ENCODE measurements at places on chromosomes 12 and 14.

DNA sequence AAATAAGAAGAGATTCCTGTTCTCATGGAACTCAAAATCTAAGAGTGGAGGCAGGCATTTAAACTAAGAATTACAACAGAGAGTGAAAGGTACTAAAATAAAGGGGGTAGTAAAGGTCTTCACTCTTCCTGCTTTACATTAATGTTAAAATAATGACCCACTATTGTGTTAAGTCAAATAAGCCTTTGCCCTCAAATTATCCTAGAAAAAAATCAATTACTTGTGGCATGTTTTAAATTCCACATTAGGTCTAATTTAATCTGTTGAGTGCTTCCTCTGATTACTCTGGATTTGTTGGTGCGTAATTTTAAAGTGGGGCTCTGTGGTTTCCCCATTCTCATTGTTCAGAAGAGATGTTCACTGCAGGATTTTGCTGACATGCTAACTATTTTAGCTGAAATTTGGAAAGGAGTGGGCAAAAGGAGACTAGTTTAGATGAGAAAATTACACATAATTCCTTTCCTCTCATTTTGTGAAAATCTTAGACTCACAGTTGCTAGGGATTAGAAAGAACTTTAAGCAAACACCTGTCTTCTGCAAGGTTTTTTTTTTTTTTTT is 35.5 kb downstream of the BTG1 start:
- DNase-seq = no peak
- no peak overlapping the region for H3K4me3 ChIP-seq
- H3K27me3 ChIP-seq = no peaks in the 10 kb centered on the region
- no peaks in the 10 kb centered on the region for H3K36me3 ChIP-seq
- peaks cover 14% of the 10 kb centered on the region for H3K4me1 ChIP-seq

GRCh38 chr14:83733670-83734069 is 1796.3 kb upstream of the FLRT2 start:
- no peak for DNase-seq
- H3K27me3 ChIP-seq = no peaks in the 10 kb centered on the region
- H3K36me3 ChIP-seq = no peaks in the 10 kb centered on the region
- H3K4me1 ChIP-seq = no peaks in the 10 kb centered on the region
- H3K4me3 ChIP-seq = no peak overlapping the region

DNA sequence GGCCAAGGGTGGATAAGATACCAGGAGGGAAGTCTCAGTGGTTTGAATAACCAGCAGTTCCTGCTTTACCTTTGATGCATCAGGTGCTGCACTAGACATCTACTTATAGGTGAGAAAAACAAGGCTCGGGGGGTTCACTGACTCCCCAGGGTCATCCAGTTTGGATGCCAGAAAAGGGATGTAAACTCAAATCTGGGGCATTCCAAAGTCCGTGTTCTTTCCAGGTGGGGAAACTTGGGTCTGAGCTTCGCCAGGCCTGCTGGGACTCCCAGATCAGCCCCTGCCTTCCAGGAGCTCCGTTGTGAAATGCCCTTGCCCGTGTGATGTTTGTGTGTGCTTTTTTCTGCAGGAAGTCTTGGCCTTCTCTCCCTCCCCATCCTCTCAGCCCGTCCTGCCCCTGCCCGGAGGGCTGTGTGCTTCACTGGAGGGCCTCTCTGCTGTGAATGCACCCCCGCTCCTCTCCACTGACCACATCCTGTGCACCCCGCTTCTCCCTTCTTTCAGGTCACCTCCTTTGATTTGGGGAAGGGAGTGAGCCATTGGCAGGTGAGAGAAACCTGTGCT is 42.1 kb downstream of the TSPAN9 start:
- H3K4me3 ChIP-seq = no peak overlapping the region
- no peak for DNase-seq
- H3K27me3 ChIP-seq = no peaks in the 10 kb centered on the region
- peaks cover 5% of the 10 kb centered on the region for H3K4me1 ChIP-seq
- H3K36me3 ChIP-seq = no peaks in the 10 kb centered on the region
- H3K27ac ChIP-seq = peak overlapping the region; percentile 70

DNA sequence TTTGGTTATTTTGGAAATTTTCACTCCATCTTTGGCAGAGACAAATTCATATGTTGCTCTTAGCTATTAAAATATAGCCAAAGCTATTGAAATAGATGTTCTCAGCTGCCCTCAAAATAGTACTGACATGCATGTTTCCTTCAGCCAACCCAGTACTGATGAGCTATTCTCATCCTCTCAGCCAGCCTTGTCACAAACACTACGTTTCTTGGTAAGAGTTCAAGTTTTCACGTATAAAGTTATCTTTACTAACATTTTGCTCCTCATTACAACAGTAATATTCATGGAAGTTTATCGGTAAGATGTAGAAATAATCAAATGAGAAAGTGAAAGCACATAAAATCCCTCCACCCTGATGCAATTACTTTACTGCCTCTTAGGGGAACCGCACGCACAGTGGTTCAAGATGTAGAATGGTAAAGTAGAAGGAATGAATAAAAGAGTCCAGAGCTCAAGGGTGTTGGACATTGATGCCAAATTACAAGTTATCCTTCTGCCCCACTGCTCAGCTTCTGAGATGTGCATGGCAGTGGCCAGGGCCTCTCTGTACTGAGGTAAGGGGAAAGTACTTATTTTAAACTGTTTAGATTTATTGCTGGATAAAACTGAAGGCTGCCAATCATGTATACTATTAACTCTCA is 20.7 kb downstream of the GCH1 start:
- no peak for DNase-seq
- no peaks in the 10 kb centered on the region for H3K36me3 ChIP-seq
- no peak overlapping the region for H3K4me3 ChIP-seq
- peak overlapping the region; percentile 33 for H3K27ac ChIP-seq

GRCh38 chr12:110917467-110917866 is 2.9 kb downstream of the MYL2 start:
- DNase-seq = peak; percentile 47
- H3K4me3 ChIP-seq = no peak overlapping the region
- no peaks in the 10 kb centered on the region for H3K4me1 ChIP-seq
- no peaks in the 10 kb centered on the region for H3K36me3 ChIP-seq

DNA sequence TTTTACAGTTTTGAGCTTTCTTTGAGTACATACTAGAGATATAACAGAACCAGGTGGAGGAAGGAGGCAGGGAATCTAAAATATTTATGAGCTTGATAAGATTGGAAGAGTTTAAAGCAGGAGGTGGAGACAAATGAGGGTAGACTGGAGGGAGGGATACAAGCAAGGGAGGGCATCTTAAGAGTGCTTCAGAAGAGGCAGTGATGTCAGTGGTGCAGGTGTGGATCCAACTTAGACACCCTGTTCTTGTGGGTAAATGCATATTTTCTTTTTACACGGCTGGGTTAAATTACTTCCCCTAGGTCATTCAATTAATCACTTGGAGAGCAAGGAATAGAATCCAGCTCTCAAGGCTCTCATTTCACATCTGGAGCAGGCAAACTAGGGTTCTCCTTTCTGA is 146.1 kb upstream of the LRIG3 start:
- H3K27me3 ChIP-seq = no peaks in the 10 kb centered on the region
- no peak overlapping the region for H3K4me3 ChIP-seq
- no peak overlapping the region for H3K27ac ChIP-seq
- no peaks in the 10 kb centered on the region for H3K36me3 ChIP-seq

DNA sequence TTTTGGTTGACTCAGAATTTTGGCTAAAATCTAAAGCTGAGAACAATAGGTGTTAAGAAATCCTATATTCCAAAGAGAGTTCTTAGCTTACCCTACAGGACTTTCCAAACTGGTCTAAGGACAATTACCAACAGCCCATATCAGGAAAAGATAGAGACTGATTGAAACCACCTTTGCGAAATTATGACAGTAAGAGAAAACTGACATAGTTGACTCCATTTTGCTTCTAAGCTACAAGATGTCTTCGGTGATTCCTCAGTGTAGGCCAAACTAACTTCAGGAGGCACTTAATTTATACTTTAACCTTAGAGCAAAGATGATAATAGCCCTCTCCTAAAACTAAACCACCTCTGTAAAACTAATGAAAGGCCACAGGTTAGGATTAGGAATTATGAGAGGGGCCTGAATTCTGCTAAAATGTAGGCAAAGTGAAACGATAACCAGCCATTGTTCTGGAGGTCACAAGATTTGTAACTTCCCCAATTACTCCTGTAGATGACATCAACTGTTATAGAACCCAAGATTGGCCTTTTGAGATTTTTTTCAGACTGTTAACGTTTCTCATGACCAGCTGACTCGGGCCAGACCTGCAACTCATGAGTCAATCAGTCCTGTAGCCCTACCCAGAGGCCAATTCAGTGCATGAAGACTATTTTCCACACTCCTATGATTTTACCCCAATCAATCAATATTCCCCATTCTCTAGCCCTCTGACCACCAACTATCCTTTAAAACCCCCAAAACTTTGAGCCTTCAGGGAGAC is 43.0 kb downstream of the KLRG1 start:
- H3K36me3 ChIP-seq = no peaks in the 10 kb centered on the region
- H3K4me3 ChIP-seq = no peak overlapping the region
- no peaks in the 10 kb centered on the region for H3K27me3 ChIP-seq
- H3K27ac ChIP-seq = no peak overlapping the region
- no peaks in the 10 kb centered on the region for H3K4me1 ChIP-seq

- H3K27ac ChIP-seq = no peak overlapping the region
- H3K4me3 ChIP-seq = no peak overlapping the region
- H3K36me3 ChIP-seq = no peaks in the 10 kb centered on the region
- no peaks in the 10 kb centered on the region for H3K27me3 ChIP-seq
- no peaks in the 10 kb centered on the region for H3K4me1 ChIP-seq
- peak; percentile 13 for DNase-seq
Measured at GRCh38 chr14:32808644-32809043, 130.0 kb upstream of the NPAS3 start.

DNA sequence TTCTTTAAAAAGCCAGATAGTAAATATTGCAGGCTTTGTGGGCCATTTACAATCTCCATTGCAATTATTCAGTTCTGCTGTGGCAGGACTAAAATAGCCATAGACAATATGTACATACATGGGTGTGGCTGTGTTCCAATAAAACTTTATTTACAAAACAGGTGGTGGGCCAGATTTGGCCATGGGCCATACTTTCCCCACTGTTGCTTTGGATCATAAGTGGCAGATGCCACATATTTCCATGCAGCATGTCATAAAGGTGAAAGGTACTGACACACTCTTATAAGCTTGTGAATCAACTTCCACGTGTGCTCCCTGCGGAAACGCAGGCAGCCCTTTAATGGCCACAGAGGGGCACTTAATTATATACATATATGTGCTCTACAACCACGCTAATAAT is 244.4 kb upstream of the FOXN3 start:
- H3K27me3 ChIP-seq = no peaks in the 10 kb centered on the region
- H3K4me3 ChIP-seq = no peak overlapping the region
- no peak overlapping the region for H3K27ac ChIP-seq

DNA sequence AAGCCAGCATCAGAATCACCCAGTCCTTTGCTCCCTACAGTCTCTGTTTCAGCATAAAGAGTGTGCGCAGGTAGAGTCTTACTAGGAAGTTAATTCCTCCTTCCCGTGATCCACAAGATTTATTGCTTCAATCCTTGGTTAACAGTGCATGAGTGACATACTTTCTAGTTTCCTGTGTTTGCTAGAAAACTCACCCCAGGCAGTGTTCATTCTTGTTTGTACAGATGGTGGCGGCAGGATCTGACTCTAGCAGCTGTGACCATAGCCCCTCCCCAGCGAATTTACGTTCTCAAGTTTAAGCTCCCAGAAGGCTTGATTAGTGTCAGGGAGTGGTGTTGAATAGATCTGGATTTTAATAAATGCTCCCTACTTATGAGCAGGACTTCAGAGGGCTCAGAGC is 75.9 kb upstream of the ANO2 start:
- H3K27ac ChIP-seq = no peak overlapping the region
- no peaks in the 10 kb centered on the region for H3K27me3 ChIP-seq
- H3K36me3 ChIP-seq = no peaks in the 10 kb centered on the region
- DNase-seq = no peak

- no peak overlapping the region for H3K27ac ChIP-seq
- H3K27me3 ChIP-seq = no peaks in the 10 kb centered on the region
- DNase-seq = no peak
- H3K4me1 ChIP-seq = no peaks in the 10 kb centered on the region
- H3K4me3 ChIP-seq = no peak overlapping the region
- H3K36me3 ChIP-seq = no peaks in the 10 kb centered on the region
Measured at GRCh38 chr12:71417181-71417580, 22.4 kb upstream of the LGR5 start.

GRCh38 chr14:95663226-95663797 is 22.9 kb upstream of the TCL1B start:
- no peaks in the 10 kb centered on the region for H3K4me1 ChIP-seq
- no peak for DNase-seq
- H3K4me3 ChIP-seq = no peak overlapping the region
- peak overlapping the region; percentile 39 for H3K27ac ChIP-seq
- H3K36me3 ChIP-seq = no peaks in the 10 kb centered on the region

DNA sequence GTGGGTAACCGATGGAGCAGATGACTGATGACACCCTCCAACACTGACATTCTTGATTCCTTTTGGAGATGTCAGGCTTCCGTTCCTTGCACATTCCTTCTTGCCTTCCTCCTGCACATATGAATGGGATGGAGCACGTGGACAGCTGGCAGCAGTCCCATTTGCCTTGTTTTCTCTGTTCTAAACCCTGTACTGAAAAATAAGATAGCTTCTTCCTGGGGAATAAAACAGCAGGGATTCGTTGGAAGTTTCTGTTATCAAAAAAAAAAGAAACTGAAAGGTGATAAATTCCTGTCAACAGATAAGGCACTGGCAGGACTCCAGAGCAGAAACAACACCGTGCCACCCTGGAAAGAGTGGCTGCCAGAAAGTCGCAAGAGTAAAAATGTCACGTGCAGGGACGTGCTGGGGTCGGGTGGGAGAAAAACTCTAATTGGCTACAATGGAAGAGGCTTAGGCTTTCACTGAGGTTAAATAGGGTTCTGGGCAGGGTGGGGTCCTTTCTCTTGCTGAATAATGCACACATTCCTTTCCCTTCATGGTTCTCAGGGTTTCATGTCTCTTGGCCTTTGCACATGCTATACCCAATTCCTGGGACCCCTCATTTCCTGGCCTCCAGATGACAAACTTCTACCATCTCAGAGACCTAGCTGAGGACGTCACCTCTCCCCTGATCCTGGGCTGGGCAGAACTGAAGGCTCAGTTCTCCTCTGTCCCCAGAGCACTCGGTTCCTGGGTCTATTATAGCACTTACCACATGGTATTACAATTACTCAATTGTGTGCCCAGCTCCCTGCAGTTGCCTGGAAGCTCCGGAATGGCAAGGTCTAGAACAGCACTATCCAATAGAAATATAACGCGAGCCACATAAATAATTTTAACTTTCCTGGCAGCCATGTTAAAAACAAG is 7.0 kb upstream of the NUAK1 start:
- no peak for DNase-seq
- no peak overlapping the region for H3K4me3 ChIP-seq
- peaks cover 10% of the 10 kb centered on the region for H3K4me1 ChIP-seq
- H3K36me3 ChIP-seq = no peaks in the 10 kb centered on the region

GRCh38 chr12:48618541-48618940 is 48.7 kb upstream of the LALBA start:
- no peaks in the 10 kb centered on the region for H3K4me1 ChIP-seq
- DNase-seq = peak; percentile 89
- H3K27ac ChIP-seq = no peak overlapping the region
- no peaks in the 10 kb centered on the region for H3K27me3 ChIP-seq
- H3K4me3 ChIP-seq = no peak overlapping the region

GRCh38 chr14:89628521-89628920 is 211.5 kb upstream of the FOXN3 start:
- no peak for DNase-seq
- no peaks in the 10 kb centered on the region for H3K36me3 ChIP-seq
- H3K4me3 ChIP-seq = no peak overlapping the region
